ENCODE measurements at places on chromosomes 2 and 18.

DNA sequence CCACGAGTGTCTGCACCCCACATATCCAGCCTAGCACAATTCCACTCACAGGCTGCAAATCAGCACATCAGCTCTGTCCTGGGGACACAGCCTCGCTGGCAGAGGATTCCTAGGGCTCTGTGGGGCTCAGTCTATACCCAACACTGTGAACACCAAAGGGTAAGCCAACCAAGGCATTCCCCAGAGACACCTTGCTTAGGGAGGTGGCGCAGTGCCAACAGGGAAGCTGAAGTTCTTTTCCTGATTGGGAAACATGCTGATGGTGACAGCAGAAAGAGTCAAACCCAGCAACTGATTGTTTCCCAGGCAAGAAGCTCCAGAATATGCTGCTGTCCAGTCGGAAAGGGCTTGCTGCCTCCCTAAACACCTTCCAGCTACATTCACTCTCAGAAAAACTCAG is 55.8 kb downstream of the TTC32 start:
- no peak for DNase-seq

GRCh38 chr18:48947092-48947491 is 3.7 kb downstream of the SMAD7 start:
- DNase-seq: no peak

DNA sequence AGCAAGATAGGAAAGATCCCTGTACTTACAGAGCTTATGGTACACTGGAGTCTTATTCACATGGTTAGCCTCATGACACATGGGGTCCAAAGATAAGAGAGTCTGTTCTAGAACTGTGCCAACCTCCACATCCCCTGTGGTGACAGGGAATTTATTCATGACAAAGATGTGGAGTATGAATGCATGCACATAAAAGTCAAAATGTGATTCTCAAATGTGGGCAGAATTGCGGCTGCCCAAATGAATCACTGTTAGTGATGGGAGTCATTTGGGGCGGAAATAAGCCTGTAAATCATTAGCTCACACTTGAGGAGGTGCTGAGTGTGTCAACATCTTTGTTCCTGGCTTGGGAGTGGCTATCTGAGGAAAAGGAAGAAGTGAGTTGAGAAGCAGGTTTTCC is 560.6 kb downstream of the SLC4A3 start:
- no peak for DNase-seq

DNA sequence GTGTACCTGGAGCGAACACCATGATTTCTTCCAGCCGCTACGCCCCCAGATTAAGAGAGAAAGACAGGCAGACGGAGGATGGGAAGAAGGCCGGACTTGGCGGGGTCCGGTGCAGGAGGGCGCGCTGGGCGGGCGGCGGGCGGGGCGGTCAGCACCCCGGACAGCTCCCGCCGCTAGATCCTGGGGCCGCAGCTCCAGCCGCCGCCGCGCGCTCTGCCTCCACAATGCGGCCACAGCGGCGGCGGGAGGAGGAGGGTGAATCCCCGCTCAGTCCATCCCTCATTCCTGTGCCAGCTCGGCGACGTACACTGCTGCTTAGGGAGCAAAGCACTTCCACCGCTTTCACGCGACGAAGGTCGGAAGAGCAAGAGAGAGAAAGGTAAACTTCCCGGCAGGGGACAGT is at the start of gene AKAIN1:
AKAIN1 (minus strand) TSS at position 226 of the 403 bp plus-strand sequence; CDS start at position 22, 204 bp downstream.
- DNase-seq: no peak

DNA sequence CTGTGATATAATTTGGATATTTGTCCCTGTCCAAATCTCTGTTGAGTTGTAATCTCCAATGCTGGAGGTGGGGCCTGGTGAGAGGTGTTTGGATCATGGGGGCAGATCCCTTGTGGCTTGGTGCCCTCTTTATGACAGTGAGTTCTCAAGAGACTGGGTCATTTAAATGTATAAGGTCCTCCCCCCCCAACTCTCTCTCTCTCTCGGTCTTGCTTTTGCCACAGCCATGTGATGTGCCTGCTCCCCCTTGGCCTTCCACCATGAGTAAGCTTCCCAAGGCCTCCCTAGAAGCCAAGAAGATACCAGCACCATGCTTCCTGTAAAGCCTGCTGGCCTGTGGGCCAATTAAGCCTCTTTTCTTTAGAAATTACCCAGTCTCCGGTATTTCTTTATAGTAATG is 58.6 kb downstream of the FN1 start:
- no peak for DNase-seq

GRCh38 chr18:2846636-2847316 is at the start of gene EMILIN2:
Gene EMILIN2, plus strand, starts transcription at chr18:2847006. Its CDS starts 183 bp downstream, at chr18:2847189.
- no peak for DNase-seq

GRCh38 chr2:197673106-197673505 is 2.3 kb downstream of the RFTN2 start:
- no peak for DNase-seq

- DNase-seq: no peak
Measured at GRCh38 chr2:30464544-30465170, 17.6 kb downstream of the LCLAT1 start.

DNA sequence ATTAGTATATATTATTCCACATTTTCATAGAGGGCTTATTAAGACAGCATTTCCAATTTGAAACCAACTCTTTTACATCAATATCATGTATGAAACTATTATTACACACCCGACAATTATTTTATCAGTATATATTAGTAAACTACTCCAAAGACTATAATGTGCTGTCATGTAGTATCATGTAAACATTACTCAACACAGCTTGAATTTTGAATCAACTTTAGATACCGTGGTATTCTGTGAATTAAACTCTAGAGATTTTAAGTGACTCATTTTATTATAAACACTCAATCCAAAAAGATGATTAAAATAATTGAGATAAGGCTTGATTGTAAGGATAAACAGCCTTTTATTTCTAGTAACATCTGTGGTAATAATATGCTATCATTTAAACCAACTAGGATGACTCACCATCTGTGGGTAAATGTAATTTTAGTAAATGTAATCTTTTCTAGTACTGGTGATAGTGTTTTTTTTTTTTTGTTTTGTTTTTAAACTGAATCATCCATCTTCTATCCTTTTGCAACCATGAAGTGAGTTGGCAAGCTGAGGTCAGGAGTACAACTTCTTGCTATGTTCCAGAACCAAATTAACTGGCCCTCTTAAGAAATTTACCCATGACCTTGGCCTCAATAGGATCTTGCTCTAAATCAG is 144.3 kb upstream of the SMAD7 start:
- no peak for DNase-seq

GRCh38 chr2:112566104-112566503 is 18.3 kb upstream of the CHCHD5 start:
- no peak for DNase-seq

DNA sequence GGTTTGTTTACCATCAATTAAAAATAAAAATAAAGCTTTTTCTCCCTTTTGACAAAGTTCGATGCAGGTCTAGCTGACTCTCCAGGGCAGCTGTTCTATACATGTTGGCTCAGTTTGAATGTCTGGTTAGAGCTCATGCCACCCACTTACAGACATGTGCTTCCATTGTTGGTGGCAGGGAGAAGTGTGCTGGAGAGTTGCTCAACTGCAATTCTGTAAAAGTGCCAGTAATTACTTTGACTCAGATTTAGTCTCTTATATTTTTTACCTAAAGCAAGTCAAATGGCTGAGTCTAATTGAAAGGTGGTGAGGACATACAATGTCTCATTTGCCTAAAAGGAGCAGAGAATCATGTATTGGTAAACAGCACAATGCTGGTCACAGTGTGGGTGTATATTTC is 609.1 kb upstream of the SYT4 start:
- no peak for DNase-seq

DNA sequence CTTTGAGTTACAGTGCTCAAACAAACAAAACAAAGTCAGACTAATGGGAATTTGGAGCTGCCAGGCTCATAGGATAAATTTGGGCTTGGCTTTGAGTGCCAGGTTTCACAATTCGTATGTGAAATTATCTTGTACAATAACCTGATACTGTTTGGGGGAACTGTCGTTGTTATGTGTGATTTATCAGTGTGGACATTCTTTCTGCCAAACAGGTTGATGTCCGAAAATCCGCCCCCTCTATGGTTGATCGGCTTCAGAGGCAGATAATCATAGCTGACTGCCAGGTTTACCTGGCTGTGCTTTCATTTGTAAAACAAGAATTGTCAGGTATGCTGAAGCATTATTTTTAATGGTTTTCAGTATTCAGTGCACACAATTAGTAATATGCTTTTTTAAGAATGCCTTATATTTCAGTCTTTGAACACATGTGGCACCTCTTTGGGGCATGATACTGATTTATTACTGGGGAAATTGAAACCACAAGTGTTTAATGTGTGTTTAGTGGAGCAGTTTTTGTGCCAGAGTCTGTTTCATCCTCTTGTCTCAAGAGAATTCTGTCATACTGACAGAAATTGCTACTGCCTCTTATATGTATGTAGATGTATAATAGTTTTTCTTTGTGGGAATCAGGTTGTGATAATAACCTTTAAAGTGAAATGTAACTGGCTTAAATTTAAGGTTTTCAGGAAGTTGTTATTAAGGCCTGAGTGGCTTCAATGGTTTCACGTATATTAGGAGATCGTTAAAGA is 54.6 kb downstream of the TTC39C start:
- DNase-seq: peak; percentile 0

DNA sequence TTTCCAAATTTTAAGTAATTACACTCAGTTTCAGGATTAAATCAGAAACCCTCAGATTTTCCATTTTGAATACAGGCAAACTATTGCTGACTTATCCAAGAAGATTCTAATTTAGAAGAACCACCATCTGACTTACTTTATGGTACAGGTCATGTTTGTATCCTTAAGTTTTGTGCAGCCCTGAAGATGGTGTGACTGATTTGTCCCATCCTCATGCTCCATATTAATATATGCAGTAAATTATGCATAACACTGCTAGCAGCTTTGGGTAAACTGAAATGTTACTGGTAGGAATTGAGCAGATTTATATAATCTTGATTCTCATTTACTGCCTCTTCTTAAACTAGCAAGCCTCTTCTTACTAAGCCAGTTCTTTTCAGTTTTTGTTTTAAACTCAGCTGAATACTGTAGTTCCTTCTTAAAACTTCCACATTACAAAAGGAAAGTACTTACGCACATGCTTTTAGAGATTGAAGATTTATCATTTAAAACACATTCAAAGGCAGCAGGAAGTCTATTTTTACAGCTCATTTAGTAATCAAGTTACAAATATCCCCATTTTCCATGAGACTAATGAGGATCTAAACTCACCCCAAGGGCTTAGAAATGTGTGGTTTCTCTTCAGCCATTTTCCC is 25.7 kb downstream of the MEX3C start:
- DNase-seq: no peak

DNA sequence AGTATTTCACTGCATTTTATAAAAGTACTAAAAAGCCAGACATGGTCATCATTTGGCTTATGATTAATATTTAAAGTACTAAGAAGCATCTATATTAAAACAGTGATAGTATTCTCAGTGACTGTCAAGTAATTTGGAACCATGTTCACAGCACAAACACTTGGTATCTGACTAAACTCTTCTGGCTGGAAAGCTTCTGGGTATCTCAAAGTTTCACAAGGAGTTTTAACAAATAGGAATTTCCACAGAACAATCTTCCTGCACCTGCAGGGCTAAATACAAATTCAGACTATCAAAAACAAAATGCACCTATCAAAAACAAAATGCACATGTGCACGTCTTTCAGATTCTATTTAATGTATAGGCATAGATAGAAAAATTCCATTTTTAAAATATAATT is 158.8 kb downstream of the L3MBTL4 start:
- no peak for DNase-seq

- no peak for DNase-seq
Measured at GRCh38 chr18:42588786-42589185, 526.7 kb downstream of the RIT2 start.

DNA sequence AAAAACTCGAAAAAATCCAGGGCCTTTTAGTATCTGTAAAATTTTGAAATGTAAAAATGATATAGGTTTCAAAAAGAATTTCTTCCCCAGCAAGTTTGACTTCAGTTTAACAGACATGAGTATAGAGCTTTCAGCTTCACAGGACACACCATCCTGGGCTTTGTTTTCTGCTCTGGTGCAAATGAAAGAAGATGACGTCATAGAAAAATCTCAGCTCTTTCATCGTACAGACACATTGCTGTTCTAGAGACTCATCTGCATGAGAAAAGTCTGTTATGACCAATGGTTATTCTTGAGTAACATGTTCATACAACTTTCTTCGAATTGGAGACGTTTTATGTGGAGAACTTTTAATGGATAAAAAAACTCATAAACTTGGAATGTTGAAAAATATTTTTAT is 111.7 kb upstream of the DYNAP start:
- no peak for DNase-seq

DNA sequence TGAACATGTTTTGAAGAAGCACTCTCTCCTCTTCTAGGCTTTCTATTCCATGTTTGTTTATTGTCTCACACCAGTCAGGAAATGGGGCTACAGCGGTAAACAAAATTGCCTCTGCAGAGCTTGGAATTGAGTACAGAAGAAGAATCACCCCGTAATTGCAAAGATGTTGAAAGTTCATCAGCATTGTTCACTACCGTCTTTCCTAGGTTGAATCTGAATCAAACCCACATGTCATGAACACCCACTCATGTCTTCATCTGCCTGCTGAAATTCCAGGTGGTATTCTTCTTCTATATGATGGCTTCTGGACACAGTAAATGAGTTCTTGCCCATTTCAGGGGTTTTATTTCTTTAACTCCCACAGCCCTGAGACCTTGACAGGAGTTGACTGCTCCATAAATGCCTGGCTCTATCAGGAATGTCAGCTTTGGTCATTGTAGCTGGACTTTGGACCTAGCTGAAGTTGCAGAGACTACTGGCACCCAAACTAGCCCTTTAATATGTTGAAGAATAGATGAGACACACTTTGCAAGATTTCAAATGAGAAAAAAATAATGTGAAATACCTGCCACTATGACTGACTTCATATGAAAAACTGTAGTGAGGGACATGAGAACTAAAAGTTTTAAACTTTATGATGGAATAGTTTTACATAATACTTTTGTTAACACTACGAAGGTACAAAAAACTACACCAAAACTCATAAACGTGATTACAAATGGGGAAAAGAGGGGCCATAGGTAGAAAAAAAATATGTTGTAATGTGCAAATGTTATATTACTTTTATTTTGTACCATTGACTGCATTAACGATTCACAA is 1235.3 kb upstream of the ZEB2 start:
- no peak for DNase-seq

DNA sequence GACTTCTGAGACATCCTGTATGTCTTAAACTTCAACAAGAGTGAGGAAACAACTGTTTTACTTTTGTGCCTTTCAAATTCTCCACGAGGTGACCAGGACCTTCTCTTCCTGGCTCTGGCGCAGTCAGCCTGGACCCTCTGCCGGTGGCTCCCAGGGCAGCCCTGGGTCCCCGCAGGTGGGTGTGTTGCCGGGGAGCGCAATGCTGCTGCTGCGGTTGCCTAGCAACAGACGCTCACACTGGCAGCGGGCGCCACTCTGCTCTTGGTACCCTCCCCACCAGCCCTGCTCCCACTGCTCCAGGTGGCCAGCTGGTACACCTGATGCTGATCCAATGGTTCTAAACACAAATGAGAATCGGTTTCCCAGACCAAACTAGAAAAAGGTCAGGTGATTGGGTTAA is 58.7 kb downstream of the GNAL start:
- peak; percentile 25 for DNase-seq

DNA sequence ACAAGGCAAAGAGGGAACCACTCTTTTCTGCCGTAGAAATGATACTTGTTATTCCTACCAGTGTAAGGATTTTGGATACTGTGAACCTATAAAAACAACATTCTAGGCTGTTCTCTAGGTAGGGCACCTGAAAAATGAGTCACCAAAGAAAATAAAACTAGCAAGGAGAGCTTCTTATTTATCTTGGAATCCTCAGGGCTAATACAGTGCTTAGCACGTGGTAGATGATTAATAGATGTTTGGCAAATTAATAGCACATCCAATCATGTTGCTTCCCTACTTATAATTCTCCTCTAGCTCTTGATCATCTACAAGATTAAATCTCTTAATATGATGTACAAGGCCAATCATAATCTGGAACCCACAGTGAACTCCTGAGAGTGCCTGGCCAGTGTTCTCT is 73.1 kb downstream of the AAK1 start:
- no peak for DNase-seq
